ENCODE measurements at places on chromosomes 11 and 22.

DNA sequence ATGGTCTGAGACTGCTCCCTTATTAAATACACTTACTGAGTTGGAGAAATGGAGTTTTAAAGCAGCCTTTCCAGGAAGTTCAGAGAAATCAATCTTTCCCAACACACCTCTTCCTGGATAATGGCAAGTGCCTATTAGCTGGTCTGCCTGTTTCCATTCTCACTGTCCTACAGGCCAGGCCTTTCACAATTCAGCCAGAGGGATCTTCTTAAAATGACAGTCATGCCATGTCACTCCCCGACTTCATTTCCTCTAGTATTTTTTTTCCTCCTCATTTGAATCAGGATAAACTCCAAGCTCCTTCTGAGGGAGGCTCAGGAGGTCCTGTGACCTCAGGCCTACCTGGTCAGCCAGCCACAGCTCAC lies 62.6 kb downstream of the FDX1 start:
- DNase-seq, result no peak

DNA sequence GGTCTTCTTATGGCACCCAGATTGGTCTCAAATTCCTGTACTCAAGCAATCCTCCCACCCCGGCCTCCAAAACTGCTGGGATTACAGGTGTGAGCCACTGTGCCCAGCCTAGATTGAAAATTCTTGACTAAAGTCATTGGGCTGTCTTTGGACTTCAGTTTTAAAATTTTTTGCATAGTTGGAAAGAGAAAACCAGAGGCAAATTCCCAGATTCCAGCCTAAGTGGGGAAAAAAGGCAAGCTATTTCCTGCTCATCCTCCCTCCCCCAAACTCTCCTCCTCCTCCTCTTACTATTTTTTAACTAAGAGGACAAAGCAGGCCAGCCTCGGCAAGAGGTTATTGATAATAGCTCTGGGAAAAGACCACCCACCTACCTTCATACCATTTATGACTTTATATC lies 78.6 kb upstream of the CLMP start:
- DNase-seq, result no peak

DNA sequence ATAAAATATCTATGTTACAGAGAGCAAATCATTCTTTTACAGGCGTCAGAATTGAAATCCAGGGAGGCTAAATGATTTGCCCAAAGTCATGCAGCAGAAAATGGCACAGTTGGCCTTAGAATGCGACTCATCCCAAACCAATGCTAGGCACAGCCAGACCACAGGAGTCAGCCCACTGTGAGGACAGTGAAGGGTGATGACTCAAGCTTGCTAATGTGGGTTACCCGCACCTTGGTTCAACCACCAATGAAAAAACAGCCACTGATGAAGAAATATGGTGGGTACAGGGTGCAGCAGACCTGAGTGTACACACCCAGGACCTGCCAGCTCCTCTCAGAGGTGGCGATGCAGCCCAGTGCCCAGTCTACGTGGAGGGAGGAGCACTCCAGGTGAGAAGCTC lies 89.7 kb downstream of the ZC3H12C start:
- no peak for DNase-seq

GRCh38 chr11:20634044-20634443 lies 34.6 kb downstream of the SLC6A5 start:
- no peak for DNase-seq

- no peak for DNase-seq
Observed at GRCh38 chr11:11618973-11619435, 2.8 kb downstream of the GALNT18 start.

GRCh38 chr11:71566081-71566620 lies 788 bp downstream of the KRTAP5-10 start:
- DNase-seq, result no peak

DNA sequence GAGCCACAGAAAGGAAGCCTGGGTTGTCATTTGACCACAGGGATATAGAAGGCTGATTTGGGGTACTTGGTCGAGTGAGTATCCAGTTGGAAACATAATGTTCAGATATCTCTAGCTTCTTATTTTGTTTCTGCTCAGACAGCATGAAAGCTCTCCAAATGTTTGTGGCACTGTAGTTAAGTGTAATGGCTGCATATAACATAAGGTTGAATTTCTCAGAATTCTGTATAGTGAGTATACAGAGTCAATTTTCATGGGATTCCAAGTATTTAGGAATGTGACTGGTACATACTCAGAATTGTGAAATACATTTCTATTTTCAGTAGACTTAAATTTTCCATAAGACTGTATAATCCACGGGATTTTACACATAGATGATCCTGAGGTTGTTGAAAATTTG lies 2102.1 kb upstream of the RAG2 start:
- no peak for DNase-seq

DNA sequence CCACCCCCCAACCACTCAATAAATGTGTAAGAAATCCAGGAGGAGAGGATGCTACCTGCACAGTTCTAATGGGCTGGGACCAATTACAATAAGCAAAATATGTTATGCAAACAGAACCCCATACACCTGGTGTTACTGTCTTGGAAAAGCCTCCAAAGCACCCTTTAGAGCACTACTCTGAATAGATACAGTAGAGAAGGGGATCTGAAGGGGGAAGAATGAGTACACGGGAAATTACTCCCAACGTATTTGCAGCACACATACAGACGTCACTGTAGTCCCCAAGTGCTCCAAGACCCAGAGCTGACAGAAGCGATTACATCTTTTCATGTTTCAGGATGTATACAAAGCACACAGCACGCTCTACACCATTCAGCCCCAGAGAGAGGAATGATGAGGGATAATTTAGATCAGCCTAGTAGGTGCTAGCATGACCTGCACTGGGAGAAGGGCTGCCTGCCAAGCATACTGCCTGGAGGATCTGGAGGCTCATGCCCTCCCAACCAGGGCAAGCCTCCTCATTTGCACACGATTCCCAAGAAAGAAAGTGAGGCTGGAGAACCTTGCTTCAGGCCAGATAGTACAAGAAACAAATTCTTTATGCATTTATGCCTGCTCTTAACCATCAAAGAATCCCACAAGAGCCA lies 63.8 kb downstream of the AMBRA1 start:
- no peak for DNase-seq

DNA sequence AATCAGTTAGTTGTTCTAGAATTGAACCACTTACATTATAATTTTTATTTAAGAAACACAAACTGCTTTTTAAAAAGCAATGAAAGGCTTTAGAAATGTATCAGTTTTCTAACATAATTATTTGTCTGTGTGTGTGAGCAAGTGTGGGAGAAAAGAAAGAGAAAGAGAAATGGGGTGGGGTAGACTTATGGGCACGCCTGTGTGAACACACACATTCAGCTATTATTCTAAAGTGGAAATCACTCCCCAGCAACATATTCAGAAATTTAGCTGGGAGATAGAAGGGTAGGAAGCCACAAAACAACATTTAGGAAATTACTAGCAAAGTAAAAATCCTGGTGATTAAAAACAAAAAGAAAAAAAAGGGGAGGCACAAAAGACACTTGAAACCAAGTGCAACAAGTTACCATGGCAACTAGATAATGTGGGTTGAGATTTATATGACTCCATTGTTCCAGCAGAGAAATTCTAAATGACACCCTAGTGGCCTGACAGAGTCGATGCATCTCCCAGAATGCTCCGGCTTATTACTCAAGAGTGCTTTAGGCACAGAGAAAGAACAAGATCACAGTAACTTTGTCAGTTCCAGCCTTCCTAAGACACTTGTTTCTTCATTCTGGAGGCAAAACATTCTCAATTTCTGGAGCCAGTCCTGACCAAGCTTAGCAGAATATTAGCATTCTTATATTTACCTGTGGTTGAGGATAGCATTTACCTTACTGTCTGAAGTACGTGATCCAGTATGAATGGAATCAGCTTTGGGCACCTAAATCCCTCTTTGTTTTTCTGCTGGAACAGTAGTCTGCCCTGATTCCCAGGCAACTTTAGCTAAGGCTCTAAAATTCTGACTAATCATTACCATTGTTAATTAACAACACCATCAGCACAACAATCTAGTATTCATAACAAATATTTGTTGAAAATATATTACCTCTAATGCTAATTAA lies 444.4 kb downstream of the DLG2 start:
- DNase-seq, result peak; percentile 1

DNA sequence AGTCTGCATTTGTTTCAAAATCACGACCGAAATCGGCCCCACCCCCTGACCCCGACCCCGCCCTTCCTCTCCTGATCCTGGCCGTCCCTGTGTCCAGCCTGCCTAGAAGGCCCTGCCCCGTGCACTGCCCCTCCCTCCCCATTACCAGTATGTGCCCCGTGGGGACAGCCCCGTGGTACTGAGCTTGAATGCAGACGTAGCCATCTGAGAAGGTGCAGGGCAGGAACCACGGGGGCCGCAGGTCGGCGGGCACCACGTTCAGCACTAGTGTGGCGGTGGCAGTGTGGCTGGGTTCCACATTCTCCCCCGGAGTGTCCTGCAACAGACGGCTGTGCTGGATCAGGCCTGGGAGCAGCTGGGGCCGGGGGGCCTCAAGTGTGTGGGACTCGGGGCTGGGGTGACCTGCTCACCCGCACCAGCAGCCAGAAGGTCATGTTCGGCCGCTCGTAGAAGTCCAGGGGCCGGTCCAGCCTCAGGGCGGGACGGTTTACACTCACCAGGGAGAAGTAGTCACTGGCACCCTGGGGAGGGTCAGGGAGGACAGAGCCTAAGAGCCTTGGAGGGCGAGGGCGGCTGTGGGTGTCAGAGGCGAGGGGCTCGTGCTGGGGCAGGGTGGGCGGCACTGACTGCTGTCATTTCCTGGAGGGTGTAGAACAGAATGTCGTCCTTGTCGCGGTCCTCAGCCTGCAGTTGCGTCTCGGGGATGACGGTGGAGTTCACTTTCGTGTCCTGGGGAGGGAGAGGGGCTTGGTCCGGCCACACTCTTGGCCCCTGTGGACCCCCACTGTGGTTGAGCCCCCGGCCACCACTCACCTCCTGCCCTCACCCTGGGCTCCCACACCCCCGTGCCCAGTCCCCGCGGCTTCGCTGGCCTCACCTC lies 3.6 kb downstream of the CDHR5 start:
- DNase-seq, result no peak

DNA sequence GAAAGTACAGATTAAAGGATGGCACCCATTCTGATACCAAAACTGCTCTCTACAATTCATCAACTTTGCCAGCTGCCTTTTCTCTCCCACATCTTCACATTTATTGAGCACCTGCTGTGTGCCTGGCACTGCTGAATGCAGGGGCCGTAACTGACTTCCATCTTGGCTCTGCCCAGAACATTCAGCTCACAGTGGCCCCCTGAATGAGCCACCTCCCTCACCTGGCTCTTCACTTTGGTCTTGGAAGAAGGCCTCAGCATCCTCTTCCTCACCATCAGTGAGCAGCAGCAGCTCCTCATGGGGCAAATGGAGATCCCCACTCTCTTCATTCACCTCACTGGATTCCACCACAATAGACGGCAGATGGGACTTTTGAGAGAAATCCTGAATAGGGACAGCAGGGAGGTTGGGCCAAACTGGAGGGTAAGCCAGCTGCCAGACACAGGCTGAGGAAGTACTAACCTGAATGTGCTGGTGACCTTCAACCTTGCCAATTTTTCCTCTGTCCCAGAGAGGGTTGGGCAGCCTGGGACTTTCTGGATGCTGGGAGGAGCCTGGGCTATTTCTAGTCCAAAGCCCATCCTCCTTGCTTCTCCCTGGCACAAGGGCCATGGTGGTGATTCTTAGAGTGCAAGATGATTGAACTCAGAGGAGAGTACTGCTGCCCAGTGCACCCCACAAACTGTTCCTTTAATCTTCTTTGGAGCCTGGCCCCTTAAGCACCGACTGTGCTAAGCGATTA lies 1.9 kb upstream of the UQCC3 start:
- peak; percentile 54 for DNase-seq

DNA sequence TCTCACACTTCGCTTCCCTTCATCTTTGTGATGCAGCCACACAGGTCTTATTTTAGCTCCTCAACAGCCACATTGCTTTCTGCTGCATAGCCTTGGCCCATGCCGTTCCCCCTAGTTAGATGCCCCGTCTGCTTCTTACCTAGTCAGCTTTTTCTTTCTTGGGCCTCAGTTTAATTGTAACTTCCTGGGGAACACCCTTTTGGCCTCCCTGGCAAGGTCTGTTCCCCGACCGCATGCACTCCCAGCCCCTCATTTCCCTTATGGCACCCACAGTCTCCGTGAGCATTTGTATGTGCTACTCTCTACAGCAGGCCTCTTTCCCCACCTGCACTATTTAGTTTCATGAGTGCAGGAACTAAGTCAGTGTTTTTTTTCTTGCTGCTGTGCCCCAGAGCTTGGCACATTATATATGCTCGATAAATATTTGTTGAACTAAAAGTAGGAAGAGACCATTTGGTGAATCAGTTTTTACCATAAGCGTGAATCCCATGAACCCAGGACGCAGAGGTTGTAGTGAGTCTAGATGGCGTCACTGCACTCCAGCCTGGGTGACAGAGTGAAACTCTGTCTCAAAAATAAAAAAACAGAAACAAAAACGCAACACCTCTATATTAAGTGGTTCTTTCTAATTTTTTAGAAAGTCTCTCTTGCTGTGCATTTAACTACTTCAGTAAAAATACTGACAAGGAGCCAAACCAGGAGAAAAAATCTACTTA lies 38.5 kb downstream of the TNRC6B start:
- DNase-seq, result no peak

DNA sequence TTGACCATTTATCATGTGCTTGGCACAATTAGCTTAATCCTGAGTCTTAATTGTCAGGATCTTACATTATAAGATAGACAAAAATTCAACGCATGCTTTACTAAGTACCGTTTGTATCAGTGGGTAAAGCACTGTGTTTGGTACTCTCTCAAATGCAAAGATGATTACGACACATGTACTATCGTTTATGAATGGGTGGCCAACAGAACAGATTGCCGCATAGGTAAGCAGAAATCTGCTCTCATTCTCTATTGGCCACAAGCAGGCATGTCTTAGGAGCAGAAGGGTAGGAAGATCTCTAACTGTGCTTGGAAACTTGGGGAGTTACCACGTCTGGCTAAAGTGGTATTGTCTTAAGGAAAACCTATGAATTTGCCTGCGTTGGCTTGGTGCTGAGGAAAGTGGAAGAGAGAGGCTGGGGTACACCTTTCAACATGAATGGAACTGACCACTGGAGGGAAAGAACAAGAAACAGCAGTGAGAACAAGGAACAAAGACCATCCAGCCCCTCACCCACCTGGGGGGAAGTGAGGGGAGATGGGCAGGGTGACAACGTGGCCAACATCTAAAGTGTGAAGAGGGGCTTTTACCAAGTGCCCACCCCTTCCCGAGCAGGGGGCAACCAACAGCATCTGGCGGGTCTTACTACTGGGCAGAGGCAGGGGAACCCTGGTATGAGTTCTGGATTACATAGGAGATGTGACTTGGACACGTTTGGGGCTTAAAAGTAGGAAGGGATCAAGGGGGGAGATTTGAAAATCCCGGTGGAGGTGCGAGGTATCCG lies 1.0 kb upstream of the TUBA8 start:
- no peak for DNase-seq

DNA sequence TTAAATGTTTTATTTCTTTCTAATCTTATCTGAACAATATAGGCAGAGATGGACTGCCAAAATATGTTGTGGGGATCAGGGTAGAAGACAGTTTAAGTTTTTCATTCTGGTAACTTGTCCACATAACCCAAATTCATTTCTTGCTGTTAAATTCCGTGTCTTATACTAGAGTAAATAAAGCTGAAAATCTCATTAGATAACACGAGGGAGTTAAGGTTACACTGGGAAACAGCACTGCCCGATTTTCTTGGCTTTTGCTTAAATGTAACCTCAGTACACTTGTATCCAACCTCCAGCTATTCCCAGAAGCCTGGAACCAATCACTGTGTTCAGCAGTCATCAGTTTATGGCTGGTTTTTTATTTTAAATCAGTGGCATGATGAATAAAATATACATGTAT lies 48.2 kb downstream of the MICAL3 start:
- DNase-seq, result no peak

All from hematopoietic multipotent progenitor cell treated with erythropoietin and hydrocortisone succinate and interleukin-3 and kit ligand, for 8 days (in vitro differentiated cells).